ENCODE measurements at places on chromosomes 7 and 10.

DNA sequence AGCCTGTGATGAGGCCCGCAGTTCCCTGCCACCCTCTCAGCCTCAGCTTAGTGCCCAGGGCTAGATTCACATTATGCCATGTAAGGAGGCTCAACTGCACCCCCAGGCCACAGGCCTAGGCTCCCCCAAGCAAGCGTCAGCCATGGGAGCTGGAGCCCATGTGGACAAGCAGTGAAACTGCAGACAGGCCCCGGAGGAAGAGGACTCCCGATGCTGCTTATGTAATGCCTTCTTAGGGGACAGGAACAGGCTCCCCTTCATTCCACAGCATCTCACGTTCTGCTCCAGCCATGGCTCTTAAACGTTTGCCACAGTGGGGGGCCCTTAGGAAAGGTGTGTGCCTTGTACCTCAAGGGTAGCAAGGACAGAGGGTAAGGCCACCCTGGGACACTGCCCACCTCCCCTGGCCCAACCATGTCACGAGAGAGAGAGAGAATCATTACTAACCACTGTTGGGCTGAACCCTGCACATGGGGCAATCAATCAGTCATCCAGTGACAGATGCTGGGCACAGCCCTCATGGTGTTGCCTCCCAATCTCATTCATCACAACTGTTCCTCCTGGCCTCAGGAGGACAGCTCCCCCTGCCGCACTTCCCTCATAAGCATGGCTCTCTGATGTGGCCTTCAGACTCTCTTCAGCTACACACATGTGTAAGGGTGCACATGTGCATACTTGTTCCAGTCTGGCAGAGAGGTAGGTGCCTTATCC lies 263.0 kb downstream of the GRID1 start:
- DNase-seq, result no peak

DNA sequence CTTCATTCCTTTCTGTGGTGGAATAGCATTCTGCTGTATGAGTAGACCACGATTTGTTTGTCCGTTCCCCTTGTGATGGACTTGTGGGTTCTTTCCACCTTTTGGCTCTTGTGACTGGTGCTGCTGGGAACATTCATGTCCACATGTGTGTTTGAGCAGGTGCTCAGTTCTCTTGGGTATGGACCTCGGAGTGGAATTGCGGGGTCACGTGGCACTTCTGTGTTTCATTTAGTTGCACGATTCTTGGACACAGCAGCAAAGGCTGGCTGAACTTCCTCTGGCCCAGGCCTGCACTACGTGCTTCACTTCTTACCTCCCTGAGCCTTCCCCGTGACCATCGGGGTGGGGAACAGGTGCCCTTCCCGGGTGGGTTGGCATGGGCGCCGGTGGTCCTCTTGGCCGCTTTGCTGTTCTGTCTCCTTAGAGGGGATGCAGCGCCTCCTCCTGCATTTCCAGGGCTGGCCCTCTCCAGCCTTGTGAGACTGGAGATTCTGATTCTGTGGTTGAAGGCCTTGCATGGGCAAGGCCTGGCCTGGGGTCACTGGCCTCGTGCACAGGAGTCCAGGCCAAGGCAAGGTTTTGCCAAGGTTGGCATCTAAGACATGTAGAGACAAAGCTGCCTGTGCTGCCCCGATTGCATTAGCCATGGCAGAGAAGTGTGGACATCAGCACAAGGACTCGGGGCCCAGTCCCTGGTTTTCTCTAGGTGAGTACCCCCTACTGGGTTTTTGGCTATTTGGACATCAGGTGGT lies 25.1 kb downstream of the DOCK1 start:
- DNase-seq, result no peak

- DNase-seq, result no peak
Measured at GRCh38 chr10:21047511-21047910, 150.4 kb upstream of the NEBL start.

DNA sequence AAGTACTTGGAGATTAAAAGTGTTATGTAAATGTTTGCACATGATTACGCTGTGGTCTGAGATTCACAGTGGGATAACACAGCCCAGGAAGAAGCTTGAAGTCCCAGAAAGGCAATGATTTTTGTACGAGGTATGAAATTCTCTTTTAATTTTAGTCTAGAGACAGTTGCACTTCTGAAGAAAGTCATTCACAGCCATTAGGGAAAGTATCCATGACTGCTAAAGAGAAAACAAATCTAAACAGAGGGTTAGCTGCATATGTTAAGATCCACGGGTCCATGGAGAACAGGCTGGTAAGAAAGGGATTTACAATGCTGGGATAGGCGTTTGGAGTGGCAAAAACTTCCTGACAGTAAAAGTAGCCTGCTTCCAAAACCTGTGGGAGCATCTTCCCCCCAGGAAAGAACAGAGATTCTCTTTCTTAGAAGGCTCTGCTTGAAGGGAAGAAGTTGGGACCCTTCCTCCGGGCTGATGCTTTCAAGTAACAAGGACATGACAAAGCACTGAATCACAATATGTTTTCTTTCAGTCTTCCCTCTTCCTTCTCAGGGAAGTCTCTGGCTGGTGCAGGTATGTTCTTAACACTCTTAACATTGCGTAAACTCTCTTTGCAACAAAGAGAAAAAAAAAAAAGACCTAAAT lies 220.8 kb upstream of the CELF2 start:
- DNase-seq, result no peak

DNA sequence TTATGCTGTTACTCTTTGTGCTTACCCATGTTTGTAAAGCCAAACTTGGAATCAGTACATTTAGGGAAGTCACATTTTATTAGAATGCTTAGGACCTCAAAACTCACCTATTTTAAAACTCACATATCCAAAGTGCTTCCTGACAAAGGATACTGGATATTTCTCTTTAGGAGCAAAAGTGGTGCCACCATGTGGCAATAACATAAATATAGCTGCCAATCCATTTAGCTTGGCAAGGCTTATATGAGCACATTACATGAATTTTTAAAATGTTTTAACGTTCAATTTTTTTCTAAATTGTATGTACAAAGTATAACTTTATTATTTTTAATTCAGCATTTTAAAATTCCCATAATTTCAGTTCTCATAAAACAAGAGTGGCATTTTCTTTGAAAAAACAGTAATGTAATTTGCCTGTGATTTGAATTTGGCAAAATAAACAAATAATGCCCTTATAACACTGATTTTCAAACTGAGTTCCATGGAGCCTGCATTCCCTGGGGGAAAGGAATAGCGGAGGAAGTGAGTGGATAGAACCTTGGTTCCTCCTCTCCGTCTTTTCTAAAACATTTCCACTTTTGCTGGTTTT lies 75.4 kb downstream of the HDAC9 start:
- no peak for DNase-seq

DNA sequence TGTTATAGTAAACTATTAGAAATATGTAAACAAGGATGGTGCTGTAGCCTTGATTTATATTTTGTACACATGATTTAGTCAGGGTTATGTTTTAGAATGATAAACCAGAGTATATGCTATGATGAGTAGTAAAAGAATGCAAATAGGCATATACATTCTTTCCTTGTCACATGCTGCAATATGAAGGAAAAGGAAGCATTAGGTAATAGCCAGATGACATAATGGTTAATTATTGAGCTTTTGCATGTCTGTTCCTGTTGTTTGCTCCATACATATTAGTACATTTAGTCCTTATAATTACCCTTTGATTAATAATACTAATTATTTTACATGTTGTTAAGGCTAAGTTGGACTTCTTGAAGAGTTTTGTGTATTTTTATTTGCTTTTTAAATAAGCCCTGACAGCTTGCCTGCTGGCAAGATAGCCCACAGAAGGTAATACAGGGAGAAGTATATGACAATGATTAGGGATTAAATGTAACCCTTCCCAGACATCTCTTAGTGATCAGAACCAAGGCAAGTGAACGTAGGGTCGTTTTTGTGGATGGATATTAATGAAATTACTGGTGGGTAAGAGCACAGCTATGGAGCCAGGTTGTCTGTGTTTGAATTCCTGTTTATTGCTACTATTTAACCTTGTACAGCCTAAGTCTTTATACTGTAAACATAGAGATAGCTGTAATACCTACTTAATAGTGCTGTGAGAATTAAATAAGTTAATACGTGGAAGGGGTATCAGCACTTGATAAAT lies 68.4 kb downstream of the PHTF2 start:
- no peak for DNase-seq

DNA sequence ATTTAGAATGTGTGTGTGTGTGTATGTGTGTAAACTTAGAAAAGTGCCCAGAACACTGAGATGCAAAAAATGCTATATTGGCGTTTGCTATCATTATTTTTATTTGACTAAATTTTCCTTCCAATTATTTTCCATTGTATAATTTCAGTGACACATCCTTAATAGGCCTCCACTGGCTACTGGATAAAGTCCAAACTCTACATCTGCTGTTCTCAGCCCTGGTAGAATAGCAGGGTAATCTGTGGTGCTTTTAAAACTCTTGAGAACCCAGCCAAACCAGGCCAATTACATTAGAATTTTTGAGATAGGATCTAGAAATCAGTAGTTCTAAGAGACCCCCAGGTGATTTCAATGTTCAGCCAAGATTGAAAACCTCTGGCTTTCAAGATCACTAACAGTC lies 66.4 kb downstream of the ZNF503 start:
- no peak for DNase-seq

DNA sequence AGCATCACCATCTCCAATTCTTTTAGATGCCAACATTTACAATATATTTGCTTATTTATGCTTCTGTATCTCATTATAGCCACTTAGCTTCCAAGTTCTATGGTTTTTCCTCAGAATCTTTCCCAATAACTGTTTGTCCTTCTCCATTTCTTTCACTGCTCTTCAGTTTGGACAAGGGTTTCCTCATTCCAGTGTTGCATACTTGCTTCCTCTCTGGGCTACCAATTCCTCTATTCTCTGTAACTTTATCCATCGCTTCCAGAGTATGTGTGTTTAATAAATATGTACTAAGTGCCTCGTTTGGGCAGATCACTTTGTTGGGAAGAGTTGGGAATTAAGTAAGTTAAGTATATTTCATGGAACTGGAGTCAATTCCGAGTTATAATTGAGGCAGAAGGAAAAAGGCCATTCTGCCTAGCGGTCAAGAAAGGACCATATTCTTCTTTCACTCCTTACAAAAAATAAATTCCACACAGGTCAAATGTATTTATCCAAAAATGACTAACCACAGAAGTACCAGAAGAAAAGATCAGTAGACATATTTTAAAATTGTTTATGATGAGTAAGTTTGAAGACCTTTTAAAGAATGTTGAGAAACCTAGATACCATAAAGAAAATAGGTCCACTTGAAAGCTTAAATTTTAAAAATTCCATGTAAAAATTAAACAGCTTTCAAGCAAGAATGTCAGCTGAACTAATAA lies 10.8 kb downstream of the STAMBPL1 start:
- DNase-seq, result no peak

DNA sequence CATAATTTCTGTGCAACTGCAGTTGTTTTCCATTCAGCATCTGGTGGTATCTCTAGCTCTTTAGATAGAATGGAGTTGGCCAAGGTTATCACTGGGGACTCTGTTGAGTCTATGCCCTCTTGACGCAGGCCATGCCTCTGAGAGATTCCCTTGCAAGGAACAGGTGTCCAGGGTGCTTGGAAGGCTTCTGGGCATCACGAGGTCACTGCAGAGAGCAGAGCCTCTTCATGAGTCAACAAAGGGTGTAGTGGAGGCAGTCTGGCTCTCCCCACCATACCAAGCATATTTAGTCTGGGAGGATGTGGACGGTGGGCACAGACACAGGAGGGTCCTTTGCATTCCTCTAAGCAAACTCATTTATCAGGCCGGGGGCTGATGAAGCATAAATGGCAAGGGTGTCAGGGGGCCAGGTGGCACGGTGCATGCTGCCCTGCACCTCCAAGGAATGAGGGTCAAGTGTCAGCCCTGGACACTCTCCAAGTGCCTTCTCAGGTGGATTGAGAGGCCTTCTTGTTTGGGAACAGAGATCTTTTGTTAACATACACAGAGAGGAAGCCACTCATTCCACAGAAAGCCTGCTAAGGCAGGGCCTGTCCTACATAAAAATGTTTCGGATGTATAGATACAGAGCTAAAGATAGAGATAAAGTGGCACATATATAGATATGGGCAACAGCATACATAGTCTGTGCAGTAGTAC lies 328.6 kb downstream of the INHBA start:
- no peak for DNase-seq

- DNase-seq, result no peak
Measured at GRCh38 chr10:121404611-121405010, 193.6 kb downstream of the FGFR2 start.

DNA sequence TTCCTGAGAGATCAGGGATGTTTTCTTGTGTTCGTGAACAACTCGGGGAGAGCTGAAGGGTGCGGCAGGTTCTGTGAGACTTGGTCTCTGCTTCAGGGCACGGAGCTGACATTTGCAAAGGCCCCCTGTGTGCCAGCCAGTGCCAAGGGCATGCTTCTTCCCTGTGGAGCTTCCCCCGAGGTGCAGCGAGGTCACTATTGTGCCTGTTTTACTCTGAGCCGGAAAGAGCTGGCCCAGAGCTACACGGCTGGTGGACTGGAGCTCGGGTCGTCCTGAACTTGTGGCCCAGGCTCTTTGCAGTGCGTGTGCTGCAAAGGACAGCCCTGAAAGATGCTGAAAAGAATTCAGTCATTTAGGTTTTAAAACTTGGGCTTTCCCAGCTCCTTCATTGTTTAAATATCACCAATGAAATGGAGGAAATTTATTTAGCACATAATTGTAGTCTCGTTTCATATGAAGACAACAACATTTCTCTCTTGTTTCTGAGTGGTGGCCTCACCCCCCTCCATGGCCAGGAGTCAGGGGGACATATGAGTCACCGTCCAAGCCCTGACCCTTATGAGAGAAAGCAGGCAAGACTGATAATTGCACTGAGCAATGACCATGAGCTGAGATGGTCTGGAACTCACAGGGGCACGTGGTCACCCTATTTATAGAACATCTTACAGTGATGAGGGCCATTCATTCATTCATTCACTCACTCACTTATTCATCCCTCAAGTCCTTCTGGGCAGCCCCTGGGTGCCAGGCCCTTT lies 102.6 kb downstream of the PTPRE start:
- DNase-seq, result no peak

DNA sequence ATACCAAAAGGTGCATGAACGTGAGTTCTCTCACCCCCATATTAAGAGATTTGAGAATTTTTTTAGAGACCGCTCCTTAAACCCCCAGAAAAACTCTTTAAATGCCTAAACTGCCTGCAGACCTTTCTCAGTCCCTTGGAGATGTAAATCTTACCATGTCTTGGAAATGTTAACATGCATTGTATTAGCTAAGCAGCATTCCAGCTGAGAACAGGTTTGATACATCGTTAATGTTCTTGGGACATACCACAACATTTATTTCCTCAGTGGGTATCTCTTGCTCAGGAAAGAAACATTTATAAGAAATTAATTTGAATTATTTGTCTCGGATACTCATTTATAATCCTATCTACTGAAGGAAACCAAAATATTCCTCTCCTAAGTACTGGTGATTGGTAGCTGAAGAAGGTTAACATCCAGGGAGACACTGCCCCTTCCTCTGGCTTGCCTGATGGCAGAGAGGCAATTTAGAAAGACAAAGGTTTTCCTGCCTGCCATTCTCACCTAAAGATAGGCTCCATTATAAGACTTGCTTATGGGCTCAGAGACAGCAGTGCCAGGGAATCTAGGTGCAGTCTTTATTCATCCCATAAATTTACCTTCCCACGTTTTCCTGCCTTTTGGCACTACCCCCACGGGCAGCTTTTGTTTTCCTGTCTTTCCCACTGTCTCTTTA lies 141.2 kb downstream of the COBL start:
- DNase-seq, result no peak

GRCh38 chr10:36278176-36278575 lies 636.1 kb upstream of the FZD8 start:
- no peak for DNase-seq

All from activated CD4-positive, alpha-beta T cell treated with anti-CD3 and anti-CD28 coated beads, Interleukin-2, amount 50 U/mL, for 24 hours (primary cell).